ENCODE measurements at places on chromosomes 2 and 18.

GRCh38 chr2:85850451-85850850, 38.3 kb downstream of the ST3GAL5 start:
- DNase-seq, result no peak

DNA sequence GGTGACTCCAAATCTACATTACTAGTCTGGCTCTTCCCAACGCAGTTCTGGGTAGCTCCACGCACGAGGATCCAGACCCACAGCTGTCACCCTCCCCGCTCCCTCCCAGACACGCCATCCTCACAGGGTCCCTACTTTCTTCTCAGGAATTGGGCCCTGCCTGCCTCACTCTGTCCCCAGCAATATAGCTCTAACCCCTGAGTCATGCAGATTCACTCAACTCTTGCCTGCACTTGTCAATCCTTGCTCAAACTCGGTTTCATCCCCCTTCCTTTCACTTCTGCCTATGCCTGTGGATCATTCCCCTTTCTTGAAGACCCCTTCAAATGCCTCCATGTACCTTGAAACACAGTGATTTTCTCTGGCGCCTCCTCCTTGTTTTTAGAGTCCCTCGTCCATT, 5.0 kb downstream of the ST8SIA5 start:
- DNase-seq, result no peak

DNA sequence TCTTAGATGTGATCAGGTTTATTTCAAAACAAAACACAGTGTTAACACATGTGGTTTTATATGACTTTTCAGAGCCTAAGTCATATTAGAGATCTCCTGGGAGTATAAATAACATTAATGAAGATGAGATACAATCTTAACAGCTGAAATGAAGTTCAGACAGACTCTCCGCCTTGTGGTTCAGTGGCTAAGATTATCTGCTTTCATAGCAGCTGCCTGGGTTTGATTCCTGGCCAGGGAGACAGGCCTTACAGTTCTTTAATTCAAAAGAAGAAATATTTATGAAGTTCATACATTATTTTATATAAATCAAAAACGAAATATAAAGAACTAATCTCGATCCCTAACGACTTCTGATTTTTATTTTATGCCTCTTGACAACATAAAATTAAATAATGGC, 35.2 kb upstream of the TTC32 start:
- no peak for DNase-seq

DNA sequence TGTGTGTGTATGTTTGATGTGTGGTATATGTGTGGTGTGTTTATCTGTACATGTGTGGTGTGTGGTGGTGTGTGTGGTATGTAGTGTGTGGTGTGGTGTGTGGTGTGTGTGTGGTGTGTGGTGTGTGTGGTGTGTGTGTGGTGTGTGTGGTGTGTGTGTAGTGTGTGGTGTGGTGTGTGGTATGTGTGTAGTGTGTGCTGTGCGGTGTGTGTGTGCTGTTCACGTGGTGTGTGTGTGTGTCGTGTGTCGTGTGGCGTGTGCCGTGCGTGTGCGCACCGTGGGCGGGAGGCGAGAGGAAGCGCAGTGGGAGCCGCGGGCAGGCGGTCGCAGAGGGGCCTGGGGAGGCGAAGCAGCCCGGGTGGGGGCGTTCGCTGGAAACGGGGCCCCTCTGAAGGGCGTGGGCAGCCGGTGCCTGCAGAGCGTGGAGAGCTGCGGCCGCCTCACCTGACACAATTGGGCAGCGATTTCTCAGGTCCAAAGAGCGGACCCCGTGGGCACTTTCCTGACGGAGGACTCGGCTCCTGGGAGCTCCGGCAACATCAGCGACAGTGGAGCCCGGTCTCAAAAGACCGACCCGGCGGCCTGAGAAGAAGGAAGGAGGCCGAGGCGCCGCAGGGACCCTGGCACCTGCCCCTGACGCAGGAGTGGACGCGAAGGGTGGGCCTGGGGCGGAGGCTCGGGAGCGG, 741.1 kb upstream of the SALL3 start:
- no peak for DNase-seq

DNA sequence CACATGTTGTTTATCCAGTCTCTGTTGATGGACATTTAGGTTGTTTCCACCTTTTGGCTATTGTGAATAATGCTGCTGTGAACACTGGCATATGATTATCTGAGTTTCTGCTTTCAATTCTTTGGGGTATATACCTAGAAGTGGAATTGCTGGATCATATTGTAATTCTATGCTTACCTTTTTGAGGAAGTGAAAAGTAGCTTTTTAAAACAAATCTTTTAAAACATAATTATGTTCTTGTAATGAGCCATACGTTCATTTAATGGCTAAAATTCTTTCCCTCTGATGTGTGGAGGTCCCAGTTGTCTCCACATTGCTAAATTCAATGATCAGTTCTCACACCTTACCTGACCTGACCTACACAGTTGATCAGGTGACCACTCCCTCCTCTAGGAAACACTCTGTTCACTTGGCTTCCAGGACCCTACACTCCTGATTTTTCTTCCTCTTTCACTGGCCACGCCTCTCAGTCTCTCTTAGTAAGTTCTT, 27.8 kb upstream of the SERTAD2 start:
- no peak for DNase-seq

DNA sequence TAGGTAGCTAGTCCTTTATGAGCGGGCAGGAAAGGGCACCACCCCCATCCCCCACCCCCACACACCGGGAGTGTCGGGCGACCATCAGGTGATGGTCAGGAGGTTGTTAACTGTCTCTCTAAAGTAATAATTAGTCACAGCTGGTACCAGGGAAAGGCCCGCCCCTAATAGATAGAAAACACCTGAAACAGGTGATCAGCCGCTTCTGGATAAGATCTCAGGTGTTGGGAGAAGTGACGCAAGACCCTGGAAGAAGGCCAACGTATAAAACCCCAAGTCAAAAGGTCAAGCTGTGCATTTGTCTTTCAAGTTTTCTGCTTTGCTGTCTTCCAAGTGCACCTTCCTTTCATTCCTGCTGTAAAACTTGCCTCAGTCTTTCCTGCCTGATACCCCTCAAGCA, 59.6 kb upstream of the LINC00305 start:
- no peak for DNase-seq

- no peak for DNase-seq
Measured at GRCh38 chr2:236959036-236959435, 126.7 kb upstream of the COPS8 start.

DNA sequence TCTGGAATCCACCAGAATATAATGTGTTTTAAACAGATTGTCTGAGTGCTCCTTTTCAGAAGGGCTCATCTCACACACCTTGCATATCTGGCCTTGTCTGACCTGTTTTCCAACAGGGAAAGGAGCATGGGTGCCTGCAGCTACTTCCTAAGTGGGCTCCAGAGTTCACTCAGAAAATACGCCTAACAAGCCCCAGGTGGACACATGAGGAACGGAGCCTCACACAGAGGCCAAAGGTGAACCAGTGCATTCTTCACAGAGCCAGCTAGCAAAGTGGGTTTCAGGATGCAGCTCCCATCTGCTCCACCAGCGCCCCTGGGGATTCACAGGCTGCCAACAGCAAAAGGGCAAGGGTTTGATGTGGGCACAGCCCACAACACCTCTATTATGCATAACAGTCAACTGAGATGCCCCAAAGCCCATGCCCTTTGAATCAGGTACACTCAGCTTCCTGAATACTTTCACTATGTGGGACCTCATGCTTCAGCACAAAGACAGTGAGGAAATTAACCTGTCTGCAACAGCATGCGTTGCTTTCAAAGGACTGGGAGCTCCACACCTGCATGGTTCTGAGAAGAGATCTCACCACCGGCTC, 86.6 kb downstream of the CCBE1 start:
- DNase-seq, result no peak

DNA sequence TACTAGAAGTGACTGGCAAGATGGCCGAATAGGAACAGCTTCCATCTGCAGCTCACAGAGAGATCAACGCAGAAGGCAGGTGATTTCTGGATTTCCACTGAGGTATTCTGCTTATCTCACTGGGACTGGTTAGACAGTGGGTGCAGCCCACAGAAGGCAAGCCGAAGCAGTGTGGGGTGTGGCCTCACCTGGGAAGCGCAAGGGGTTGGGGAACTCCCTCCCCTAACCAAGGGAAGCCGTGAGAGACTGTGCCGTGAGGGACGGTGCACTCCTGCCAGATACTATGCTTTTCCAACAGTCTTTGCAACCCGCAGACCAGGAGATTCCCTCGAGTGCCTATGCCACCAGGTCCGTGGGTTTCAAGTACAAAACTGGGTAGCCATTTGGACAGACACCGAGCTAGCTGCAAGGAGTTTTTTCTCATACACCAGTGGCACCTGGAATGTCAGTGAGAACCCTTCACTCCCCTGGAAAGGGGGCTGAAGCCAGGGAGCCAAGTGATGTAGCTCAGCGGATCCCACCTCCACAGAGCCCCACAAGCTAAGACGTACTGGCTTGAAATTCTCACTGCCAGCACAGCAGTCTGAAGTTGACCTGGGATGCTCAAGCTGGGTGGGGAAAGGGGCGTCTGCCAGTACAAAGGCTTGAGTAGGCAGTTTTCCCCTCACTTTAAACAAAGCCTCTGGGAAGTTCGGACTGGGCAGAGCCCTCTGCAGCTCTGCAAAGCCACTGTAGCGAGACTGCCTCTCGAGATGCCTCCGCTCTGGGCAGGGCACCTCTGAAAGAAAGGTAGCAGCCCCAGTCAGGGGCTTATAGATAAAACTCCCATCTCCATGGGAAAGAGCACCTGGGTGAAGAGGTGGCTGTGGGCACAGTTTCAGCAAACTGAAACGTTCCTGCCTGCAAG, 40.1 kb downstream of the PLEK start:
- no peak for DNase-seq

- DNase-seq, result no peak
Measured at GRCh38 chr2:106833256-106833655, 52.7 kb downstream of the ST6GAL2 start.

GRCh38 chr18:70998490-70998889, 709.6 kb downstream of the SOCS6 start:
- no peak for DNase-seq

DNA sequence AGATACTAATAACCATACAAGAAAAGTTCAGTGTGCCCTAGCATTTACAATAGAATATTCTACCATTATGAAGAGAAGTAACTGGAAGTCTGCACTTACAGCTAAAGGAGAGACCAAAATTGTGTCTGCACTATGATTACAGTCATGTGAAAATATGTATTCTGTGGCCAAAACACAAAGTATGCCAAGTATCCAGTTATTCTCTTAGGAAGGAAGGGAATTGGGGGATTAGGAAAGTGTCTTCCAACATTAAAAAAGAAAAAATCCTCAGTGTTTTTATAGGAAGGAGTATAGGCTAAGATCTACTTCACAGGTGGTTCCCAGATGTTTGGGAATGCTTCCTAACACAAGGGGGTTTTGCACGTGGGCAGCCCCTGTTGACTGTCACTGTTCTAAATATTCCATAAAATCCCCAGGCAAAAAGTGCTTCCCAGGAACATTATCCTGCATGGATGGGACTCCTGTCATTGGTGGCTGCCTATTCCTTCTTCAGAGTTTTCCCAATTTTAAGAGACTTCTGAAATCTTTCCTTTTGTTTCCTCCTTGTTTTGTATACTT, 180.2 kb upstream of the KLHL29 start:
- DNase-seq, result no peak

DNA sequence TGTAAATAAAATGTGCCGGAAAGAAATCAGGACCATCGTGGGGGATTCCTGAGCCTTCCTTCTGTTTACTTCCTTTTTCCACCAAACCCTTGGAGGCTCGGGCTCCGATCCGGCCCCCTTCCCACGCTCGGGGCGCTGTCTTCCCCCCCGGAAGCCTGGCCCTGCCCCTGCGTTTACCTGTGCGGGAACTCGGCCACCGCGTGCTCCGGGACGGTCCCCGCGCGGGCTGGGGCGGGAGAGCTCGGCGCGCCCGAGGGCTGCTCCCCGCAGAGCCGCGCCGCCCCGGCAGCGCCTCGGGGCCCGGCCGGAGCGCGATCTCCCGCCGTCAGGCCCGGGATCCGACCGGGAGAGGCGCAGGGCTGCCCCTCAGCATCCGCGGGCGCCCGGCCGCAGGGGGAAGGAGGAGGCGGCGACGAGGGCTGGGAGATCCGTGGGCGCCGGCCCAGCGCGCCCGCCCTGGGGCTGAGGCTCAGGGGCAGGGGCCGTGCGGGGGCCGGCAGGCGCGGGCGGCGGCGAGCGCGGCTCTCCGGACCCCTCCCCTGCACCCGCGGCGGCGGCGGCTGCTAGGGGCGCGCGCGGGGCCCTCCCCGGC, 435 bp downstream of the ADCY3 start:
- DNase-seq, result no peak

- DNase-seq, result no peak
Measured at GRCh38 chr2:17470855-17471641, 47.2 kb downstream of the RAD51AP2 start.

DNA sequence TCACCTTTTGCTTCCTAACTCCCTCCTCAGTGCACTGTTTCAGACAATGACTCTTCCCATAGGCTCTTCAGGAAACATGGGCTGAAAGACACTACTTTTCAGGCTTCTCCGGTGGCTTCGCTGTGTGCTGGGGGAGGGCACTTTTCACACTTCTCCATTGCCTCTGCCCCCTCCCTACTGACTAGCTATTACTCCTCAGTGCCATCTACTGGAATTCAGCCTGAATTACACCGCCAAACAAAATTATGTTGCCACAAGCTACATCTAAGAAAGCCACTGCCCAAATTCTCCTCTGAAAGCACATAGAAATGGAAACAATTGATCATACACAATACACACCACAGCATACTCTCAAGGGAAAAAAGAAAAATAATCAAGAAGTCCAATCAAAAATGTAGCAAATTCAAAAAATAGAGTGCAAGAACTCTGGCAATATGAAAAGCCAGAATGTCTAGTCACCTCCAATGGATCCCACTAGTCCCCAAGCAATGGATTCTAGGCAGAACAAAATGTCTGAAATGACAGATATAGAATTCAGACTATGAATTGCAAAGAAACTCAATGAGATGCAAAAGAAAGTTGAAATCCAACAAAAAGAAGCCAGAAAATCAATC, 1139.4 kb upstream of the GYPC start:
- DNase-seq, result no peak

DNA sequence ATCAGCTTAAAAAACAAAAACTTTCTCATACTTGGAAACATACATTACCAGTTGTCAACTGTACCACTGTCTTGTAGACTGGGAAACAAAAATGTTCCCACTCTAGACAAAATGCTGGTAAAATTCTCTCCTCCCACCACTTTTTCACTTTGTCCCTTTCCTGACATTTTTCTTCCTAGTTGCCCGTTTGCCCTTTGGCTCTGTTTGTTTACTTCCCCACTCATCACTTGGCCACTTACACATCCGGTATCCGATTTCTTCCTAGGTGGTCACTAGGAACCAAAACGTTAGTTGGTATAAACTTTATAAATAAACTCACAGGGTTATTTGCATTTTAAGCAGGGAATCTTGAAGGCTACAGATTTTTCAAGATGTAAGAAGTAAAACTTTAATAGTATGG, 84.9 kb downstream of the METTL4 start:
- no peak for DNase-seq

- no peak for DNase-seq
Measured at GRCh38 chr2:25227576-25227975, 59.2 kb upstream of the POMC start.

- DNase-seq, result no peak
Measured at GRCh38 chr18:75896865-75897264, 469.4 kb upstream of the SMIM21 start.

GRCh38 chr2:52805901-52806410, 961.6 kb upstream of the CHAC2 start:
- DNase-seq, result no peak

GRCh38 chr2:48247206-48247605, 282.7 kb upstream of the STON1 start:
- DNase-seq, result no peak
